ENCODE measurements at places on chromosomes 4 and X.

DNA sequence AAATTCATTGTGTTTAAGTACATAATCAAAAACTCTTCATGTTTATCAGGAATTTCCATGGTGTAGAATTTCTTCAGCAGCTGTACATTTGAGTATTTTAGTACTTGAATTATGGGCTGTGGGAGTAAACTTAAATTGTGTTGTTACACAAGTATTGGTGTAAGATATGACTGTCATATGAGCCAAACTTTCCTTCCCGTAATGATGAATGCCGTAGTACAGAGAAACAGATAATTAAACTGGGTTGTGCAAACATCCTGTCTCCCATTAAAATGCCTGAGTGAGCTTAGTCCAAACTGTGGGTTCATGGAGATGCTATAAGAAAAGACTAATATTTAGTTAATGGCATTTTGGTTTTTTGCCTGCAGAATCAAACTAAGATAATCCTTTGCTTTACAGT, 159.2 kb downstream of the SLC4A4 start:
- no peak for DNase-seq

GRCh38 chrX:45807572-45808425, 607.1 kb upstream of the DIPK2B start:
- DNase-seq = no peak

DNA sequence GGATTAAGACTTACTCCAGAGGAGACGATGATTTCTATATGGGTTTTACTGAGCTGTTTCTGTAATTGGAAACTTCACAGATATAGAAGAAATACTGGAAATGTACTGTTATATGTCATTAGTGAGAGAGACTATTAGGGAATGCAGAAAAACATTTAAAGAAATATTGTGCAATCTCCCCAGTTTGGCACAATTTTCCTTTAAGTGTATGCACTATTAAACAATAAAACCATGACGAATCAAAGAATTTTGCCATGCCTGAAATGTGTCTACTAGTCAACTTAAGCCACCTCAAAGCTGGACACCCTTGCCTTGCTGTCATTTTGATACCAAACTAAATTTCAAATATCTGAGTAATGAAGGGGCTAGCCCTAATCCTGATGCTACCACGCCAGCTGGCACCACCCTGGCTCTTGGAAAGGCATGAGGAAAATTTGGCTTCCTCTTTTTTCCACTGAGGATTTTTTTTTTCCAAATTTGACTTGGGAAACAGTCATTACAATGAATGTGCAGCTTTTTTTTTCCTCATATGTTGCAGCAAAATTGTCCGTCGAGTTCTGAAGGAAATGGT, 36.1 kb downstream of the MTTP start:
- no peak for DNase-seq

DNA sequence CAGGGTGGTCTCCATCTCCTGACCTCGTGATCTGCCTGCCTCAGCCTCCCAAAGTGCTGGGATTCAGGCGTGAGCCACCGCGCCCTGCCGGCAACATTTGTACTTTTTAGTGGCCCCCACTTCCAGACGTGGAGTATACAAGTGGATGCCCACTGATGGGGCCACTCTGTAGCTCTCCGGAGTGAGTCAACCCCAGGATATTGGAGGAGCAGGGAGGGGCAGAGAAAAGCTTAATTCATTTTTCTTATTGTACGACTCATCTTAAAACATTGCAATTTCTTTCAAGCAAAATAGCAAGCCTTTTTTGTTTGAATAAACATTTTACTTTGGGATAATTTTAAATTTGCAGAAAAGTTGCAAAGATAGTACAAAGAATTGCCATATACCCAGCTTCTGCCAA, 34.6 kb downstream of the FAM9C start:
- no peak for DNase-seq

DNA sequence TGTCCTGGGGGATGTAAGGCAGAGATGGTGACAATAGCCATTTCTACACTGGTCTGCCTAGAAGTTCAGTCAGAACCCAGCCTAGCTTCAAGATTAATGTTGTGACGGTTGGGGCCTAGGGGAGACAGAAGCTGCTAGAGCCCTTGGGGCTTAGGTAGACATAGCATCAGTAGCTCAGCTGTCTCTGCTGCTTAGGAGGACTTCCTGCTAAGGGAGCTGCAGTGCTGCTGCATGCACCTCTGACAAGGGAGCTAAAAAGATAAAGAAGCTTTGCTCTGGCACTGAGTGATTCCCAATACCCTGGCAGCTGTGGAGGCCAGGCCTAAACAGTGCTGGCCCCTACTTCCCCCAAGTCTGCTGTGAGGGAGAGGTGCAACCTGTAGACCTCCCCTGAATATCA, 116.0 kb downstream of the CT47B1 start:
- no peak for DNase-seq

- no peak for DNase-seq
Measured at GRCh38 chr4:65665771-65666523, 4.3 kb downstream of the EPHA5 start.

DNA sequence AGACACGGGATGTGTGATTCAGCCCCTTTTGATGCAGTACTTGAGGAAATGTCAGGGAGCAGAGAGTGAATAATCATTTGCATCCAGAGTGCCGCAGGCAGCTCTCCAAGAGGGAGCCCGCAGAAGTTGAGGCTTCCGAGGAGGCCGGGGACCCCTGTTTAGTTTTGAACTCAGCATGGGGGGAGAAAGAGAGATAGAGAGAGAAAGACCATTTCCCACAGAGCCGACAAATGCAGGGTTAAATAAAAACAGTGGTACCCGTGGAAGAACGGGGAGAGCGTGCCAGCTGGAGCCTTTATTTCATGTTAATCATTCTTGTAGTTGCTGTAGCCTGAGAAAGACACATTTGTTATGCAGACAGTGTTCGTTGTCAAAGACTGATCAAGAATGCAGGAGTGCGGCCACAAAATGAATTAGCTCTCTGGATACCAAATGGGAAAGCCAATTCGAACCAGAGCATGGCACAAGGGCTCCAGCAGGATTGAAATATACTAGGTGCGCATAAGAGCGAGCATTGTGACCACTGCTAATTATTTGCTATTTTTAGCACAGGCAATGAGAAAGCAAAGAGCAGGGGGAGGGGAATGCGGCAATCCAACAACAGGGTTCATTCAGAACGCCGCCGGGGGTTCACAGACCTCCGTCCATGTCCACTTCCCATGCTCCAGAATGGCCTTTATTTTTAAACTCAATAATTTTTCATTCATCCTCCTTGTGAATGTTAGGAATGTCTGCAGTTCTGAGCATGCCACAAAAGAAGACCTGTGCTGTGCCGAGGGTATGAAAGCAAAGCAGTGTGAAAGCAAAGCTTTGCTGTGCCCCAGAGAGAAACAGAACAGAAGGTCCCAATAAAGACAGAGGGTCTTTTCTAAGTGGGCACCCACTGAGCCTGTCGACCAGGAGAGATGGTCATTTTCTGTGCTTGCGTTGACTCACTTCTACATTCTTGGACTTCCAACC, 243.9 kb upstream of the VCX3A start:
- no peak for DNase-seq

GRCh38 chrX:10665681-10666080, 45.3 kb upstream of the MID1 start:
- no peak for DNase-seq

DNA sequence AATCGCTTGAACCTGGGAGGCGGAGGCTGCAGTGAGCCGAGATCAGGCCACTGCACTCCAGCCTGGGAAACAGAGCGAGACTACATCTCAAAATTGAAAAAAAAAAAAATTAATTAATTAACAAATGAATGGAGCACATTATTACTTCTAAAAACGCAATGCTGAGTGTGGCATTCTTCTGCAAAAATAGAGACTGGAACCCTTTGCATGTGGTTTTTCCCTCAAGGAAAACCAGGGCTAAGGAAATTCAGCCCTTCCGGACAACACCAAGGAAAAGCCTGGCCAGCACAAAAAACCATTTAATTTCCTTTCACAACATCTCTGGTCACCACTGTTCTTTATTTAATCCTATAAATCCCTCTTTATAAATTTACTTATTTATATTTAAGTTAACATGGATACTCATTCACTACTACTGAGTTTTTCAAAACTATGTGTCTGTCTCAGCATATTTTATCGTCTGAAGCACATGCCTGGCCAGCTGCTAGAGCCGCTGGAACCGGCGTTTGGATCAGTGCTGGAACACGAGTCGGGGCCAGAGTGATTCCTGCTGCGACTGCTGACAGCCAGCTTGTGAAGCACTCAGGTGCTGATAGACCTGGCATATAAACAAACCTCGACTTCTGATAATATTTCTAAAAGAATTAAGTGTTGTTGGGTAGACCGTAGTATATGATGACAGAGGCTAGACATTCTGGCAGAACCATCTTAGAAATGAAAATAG, 84.5 kb upstream of the WWC2 start:
- no peak for DNase-seq

DNA sequence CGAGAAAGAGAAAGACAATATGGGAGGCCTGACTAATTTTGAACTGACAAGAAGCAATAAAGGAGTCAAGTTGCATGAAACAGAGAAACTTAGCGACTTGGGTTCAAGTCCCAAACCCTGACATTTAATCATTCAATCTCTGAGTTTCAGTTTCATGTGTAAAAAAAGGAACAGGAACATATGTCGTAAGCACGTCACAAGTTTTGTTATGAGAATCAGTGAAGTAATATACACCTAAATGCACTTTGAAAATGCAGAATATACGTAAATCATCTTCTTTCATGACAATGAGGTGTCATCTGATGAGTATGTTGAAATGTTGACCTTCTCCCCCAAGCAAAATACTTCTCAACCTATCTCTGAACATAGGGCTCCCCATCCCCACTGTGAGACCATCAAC, 10.4 kb downstream of the ACOT9 start:
- DNase-seq = no peak

GRCh38 chr4:160818571-160818970, 1345.2 kb downstream of the FSTL5 start:
- no peak for DNase-seq

DNA sequence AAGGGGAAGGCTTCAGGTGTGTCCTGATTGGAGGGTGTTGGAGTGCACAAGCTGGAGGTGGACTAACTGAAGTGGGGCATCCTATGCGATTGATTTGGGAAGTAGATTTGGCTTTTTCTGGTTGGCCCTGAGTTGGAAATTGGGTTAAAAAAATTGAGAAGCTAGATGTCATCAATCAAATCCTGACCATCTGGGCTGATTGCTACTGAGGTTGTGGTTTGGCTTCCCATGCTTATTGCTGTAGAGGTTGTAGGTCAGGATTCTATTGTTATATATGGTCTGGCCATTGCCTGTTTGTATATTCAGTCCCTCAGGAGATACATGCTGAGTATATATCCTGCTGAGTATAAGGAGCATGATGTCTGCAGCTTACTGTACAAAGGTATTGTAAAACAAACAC, 7.7 kb upstream of the ZNF81 start:
- no peak for DNase-seq

- no peak for DNase-seq
Measured at GRCh38 chrX:39264023-39264422, 462.8 kb downstream of the MID1IP1 start.

DNA sequence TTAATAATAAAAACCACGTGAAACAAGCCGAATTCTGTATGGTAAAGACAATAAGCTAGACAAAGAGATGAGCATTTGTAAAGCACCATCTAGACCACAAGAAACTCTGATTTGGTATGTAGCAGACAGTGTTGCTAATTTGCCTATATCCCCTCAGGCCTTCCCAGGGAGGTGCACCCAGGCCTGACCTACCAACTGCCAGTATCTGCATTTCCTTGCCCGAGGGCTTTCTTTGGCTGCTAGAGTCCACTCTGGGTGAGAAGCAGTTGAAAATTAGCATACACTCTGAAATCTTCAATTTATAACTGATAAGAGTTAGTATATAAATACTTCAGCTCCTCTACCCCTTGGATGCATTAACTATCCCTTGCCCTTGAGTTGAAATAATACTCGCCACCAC, 37.4 kb upstream of the IL1RAPL1 start:
- no peak for DNase-seq

- DNase-seq = no peak
Measured at GRCh38 chrX:124818033-124818432, 471.7 kb downstream of the SH2D1A start.

GRCh38 chrX:1851527-1851926, 236.7 kb downstream of the ASMT start:
- DNase-seq = no peak

DNA sequence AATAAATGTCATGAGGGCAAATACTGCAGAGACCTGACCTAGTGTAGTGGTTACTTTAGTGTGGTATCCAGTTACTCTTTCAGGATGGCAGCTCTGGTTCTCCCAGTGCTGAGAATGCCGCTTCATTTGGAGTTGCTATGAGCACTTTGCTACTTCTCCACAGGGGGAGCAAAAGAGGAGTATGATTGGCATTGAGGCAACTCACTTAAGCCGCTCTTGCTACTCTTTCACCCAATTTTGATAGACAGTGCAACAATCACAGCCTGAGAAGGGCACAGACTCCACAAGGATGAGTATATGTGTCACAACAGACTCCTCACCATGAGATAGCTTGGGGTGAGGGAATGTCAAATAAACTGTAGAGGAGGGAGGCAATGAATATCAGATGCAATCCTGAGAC, 81.2 kb downstream of the NPY1R start:
- no peak for DNase-seq

DNA sequence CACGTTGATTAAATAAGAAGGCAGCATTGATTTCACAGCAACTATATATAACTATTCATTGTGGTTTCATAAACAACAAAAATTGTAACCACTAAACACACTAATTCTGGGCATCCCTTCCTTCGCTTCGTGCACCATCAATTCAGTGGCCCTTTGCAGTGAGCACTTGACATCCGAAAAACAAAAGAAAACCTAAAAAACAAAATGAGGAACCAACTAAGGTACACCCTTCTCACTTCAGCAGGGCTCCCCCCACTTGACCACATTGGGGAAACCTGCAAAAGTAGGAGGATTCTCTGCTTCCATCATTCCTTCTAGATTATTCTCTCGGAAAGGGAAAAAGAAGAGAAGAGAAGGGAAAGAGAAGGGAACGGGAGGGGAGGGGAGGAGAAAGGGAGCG, 28.3 kb downstream of the NBDY start:
- no peak for DNase-seq

DNA sequence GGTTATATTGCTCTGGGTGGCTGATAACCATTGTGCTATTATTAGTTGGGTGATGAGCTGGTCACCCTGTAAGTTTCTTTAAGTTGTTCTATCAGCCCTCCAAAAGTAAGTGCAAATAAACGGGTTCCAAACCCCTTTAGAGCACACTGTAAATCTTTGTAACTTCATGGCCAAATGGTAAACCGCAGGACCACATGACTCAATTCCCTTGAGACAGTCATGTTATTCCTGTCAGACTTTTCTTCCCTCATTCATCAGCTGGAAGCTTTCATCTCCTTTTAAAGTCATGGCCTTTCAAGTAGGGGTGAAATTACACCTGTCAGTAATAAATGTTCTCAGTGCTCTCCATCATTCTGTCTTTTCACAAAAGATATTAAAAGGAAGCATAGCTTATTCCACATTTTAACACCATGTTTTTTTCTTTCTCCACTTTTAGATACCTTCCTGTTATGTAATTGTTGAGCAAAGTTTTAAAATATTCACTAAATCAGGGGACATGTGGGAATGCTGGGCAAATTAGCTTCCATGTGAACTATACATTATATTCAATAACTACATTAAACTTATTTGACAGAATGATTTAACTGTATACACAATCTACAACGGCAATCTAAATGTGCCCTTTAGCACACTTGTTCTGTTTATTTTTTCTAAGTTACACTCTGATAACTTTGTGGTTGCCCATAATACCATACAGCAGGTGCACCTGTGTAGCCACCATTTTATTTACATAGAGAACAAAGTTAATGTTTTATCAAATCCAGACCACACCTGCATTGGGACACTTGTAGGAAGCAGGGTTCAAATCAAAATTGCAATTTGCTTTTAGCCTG, 275.5 kb downstream of the CFAP299 start:
- no peak for DNase-seq

Data from NK-92 treated with Interleukin-12 subunit alpha and Interleukin-12 subunit beta, amount 100 ng/mL, for 24 hours (cell line).